ENCODE measurements at places on chromosomes 16 and 17. TPM values are rescaled to one million over a fixed set of nuclear protein-coding genes. Genes with fewer than 3 reads are reported as not detected.
A peak's percentile ranks its signal among the peaks of the same experiment; 100 is the strongest.

- DNase-seq: no peak
Observed at GRCh38 chr17:51455211-51455610, 194.9 kb downstream of the UTP18 start.

Gene ALDH3A1
- total RNA-seq: not detected

Gene CDRT15
- total RNA-seq: not detected

GRCh38 chr16:29898804-29899515 lies 390 bp downstream of the SEZ6L2 start:
- no peak for DNase-seq

GRCh38 chr16:19432429-19432828 lies 14.7 kb downstream of the TMC5 start:
- DNase-seq: no peak

DNA sequence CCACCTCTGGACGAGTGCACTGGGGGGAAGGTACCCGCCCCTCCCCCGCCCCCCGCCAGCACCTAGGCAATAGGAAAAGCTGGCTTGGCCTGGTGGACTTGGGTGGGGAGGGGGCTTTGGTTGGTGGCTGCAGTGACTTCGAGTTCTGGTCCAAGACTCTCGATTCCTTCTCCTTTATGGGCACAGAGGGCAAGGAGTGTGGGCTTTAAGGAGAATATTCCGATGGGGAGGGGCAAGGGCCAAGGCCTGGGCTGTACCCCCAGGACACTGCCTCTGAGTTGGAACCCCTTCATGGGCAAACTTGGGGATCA lies 409 bp downstream of the ACSF2 start:
- no peak for DNase-seq

DNA sequence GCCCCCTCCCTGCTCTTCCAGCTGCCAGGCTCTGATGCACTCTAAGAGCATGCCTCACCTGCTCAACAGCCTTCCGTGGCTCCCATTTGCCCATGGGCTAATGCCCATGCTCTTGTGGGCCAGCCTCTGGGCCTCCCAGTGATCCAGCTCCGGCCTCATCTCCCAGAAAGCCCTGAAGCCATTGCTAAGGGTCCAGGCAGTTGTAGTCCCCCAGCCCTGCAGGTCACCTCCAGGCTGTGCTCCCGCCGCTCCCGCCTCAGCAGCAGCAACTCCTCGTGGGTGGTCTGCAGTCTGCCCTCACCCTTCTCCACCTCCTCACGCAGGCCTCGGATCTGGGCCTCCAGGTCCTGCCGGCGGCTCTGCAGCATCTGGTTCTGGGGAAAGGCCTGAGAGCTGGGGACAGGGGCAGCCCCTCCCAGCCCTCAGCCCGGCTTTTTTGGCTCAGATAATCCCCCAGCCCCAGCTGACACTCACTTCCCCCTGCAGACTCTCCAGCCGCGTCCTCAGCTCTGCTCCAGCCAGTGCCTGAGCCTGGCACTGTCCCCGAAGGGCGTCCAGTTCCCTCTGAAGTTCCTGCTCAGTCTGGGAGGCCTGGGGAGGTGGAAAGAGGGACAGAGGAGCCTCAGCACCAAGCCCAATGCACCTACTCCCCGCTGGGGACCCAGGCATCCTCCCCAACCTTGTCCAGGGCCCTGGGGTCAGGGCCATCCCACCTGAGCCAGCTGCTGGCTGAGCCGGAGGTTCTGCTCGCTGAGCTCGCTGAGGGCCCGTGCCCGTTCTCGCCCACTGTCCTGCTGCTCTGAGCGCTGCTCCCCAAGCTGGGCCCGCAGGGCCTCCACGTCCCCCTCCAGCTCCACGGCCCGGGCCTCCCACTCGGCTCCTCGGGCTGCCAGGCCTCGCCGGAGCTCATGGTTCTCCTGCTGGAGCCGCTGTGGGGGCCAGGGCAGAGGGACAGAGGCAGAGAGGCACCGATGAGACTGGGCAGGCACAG lies 6.2 kb downstream of the BICDL2 start:
- DNase-seq: no peak

DNA sequence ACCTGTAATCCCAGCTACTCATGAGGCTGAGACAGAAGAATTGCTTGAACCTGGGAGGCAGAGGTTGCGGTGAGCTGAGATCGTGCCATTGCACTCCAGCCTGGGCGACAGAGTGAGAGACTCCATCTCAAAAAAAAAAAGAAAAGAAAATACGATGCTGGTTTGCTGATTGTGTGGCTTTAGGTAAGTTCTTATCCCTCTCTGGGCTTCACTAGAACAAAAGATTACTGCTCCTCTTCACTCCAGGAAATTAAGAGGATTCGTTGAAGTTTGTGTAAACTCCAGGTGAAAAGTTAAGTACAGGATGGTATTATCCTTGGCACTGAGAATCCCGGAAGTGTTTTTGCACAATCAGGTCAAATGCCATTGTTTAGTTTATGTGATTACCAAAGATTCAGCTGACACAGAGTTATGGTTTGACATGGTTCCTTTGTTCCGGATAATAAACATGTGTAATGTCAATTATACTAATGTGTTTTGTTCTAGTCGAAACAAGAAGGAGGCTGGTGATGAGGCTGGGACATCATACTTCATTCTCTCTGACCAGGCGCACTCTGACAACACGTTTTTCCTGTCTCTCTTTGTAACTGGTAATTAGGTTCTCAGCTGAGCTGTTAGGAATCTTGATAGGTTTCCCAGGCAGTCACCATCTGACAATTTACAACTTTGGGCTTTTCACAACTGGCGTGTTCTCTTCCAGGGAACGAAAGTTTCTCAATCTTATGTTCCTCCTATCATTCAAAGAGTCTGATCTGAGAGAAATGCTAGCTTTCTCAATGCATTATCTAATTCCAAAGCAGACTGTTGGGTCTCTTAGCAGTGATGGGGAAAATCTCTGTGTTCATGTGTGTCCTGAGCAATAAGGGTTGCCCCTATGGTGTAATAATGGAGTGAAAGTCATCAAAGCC lies 10.8 kb upstream of the TAOK1 start:
- no peak for DNase-seq

GRCh38 chr17:82063424-82064415 lies 1.9 kb downstream of the DUS1L start:
- DNase-seq: no peak

Gene GPATCH8
- total RNA-seq: 76.9 TPM

Gene SF3B3
- 140 TPM for total RNA-seq

Gene ELMO3
- total RNA-seq: 2.3 TPM

DNA sequence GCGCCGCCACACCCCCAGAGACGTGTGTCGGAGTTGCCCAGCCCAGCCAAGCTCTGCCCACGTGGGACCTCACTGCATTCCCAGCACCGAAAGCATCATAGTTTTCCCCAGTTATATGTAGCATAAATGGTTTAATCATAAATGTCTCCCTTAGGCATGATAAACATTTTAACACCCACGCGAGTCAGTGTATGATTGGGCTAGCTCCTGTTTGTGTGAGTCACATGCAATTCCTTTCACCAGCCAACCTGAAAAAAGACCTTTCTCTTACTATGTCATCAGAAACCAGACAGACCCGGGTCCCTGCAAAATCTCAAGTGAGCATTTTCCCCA lies 9.2 kb downstream of the TAF1C start:
- DNase-seq: no peak

GRCh38 chr17:35801583-35802224 lies 6.3 kb upstream of the MMP28 start:
- peak; percentile 24 for DNase-seq

GRCh38 chr17:74878658-74879057 lies 5.9 kb upstream of the FDXR start:
- no peak for DNase-seq

All from CD4-positive, alpha-beta T cell (primary cell).